ENCODE measurements at places on chromosomes 12 and 14. TPM values are rescaled to one million over a fixed set of nuclear protein-coding genes. Genes with fewer than 3 reads are reported as not detected.

RXYLT1 gene
- total RNA-seq: 19.3 TPM

PRKAB1 gene
- total RNA-seq: 9.8 TPM

RHOF gene
- 13.5 TPM for total RNA-seq

JDP2 gene
- 81.1 TPM for total RNA-seq

ACSS3 gene
- total RNA-seq: 8.9 TPM

DCP1B gene
- 12.8 TPM for total RNA-seq

HRK gene
- not detected for total RNA-seq

BEST3 gene
- total RNA-seq: 0.37 TPM

ZBTB1 gene
- total RNA-seq: 66.8 TPM

PRIMA1 gene
- total RNA-seq: not detected

GYS2 gene
- total RNA-seq: not detected

CMTM5 gene
- total RNA-seq: not detected

KRT85 gene
- not detected for total RNA-seq

KRT6C gene
- not detected for total RNA-seq

HPD gene
- not detected for total RNA-seq

RTL1 gene
- under 0.01 TPM for total RNA-seq

FOXM1 gene
- 1.2 TPM for total RNA-seq

TRPV4 gene
- 0.32 TPM for total RNA-seq

LRP10 gene
- total RNA-seq: 200 TPM

ACSM4 gene
- total RNA-seq: not detected

PHLDA1 gene
- total RNA-seq: 198 TPM

PYM1 gene
- 24.1 TPM for total RNA-seq

FOXG1 gene
- total RNA-seq: under 0.01 TPM

SERPINA12 gene
- total RNA-seq: not detected

CCNB1IP1 gene
- total RNA-seq: 42.1 TPM

CLECL1 gene
- total RNA-seq: not detected

TAS2R14 gene
- 4.2 TPM for total RNA-seq

ANKS1B gene
- 0.30 TPM for total RNA-seq

LALBA gene
- total RNA-seq: not detected

RDH12 gene
- not detected for total RNA-seq
